Activated T-helper 1 cell treated with anti-CD3 and anti-CD28 coated beads, Interleukin-2, amount 50 U/mL, for 16 hours (primary cell): ENCODE measurements at places on chromosomes 3 and 15.

GRCh38 chr15:72835294-72835890 is 51.8 kb upstream of the ADPGK start:
- no peak for DNase-seq

- no peak for DNase-seq
Measured at GRCh38 chr3:196016485-196016884, 65.4 kb downstream of the TFRC start.

DNA sequence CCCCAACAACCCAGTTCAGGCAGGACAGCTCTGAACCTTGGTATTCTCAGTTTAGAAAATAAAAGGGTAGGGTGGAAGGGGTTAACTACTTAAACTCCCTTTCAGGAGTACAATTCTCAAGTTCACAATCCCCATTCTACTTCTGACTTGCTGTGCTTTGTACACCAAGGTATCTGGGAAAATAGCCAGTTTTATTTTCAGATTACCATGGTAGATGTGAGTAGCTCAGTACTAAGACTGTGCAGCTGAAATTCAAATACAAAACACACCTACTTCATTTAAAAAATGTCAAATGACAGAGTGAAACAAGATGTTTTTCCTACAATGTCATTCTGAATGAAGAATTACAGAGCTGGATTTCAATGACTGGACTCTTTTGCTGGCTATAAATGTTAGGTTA is 27.4 kb downstream of the SLC7A14 start:
- no peak for DNase-seq

GRCh38 chr3:52175416-52176179 is 21.4 kb upstream of the POC1A start:
- DNase-seq = no peak

GRCh38 chr3:162170581-162170980 is 674.0 kb downstream of the OTOL1 start:
- no peak for DNase-seq

DNA sequence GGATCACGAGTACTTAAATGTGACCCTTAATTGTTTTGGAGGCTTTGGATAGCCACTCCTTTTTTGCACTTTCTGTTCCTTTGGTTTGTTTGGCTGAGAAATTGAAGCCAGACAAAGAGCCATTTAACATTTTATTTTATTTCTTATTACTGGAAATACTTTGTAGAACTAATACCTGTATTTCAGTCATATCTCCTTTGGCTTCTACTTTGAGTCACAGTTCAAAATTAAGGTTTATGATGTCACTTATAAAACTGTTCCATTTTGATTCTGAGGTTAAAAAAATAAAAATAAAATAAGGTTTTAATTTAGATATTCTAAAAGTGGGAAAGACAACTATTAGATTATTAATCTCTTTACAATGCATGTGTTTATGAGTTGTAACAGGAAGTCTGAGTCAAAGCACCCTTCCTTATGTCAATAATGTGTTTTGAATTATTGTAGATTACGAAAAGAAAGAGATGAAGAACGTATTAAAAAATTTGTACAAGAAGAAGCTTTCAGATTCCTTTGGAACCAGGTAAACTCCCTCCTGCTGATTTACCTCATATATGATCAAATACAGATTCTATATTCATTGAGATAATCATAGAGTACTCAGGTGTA is 16.9 kb upstream of the NXPE3 start:
- DNase-seq = no peak
